ENCODE measurements at places on chromosomes 16 and 17.

DNA sequence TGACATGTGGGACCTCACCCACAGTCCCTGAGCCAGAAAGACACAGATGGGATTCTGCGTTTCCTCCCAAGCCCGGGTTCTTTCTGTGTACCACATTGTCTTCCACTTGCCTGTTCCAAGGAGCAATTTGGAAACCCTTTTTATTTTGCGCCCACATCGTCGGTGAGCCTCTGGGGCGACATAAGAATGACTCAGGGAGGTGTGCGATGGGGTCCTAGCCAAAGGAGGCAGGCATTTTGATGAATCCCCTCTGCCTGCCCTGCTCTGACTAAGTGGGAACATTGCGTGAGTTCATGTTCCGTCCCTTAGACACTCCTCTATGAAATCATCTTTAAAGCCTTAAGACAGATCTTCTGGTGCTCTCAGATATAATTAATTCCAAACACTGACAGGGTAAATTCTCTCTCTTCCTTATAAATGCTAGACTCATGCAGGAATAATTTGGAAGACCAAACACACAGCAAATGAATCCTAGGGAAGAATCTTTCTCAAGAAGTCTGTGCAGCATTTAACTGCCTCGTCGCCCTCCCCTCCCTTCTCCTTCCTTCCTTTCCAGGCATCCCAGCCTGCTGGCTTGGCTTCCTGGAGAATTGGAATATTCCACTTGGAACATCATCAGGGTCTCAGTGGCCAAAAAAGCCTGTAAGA, 52.7 kb upstream of the FOXF1 start:
- DNase-seq = no peak

- peak; percentile 59 for DNase-seq
Measured at GRCh38 chr17:50918933-50919296, 52.8 kb upstream of the TOB1 start.

- DNase-seq = no peak
Measured at GRCh38 chr16:4376893-4377572, 5.4 kb downstream of the VASN start.

GRCh38 chr16:82522026-82522425, 104.7 kb upstream of the CDH13 start:
- DNase-seq = no peak

- DNase-seq = no peak
Measured at GRCh38 chr16:2827374-2827791, 2.7 kb upstream of the ZG16B start.

DNA sequence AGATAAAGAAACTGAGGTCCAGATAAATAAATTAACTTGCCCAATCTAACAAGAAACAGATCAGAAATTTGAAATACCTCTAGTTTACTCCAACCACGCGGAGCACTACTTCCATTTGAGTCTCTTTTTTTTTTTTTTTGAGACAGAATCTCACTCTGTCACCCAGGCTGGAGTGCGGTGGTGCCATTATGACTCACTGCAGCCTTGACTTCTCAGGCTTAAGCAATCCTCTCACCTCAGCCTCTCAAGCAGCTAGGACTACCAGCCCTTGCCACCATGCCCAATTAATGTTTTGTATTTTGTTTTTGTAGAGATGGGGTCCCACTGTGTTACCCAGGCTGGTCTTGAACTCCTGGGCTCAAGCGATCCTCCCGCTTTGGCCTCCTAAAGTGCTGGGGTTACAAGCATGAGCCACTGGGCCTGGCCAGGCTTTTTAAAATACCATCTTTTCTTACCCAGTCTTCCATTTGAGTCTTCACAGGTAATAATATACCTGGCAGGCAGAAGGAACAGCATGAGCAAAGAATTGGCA, 3.3 kb upstream of the NACA2 start:
- DNase-seq = no peak

DNA sequence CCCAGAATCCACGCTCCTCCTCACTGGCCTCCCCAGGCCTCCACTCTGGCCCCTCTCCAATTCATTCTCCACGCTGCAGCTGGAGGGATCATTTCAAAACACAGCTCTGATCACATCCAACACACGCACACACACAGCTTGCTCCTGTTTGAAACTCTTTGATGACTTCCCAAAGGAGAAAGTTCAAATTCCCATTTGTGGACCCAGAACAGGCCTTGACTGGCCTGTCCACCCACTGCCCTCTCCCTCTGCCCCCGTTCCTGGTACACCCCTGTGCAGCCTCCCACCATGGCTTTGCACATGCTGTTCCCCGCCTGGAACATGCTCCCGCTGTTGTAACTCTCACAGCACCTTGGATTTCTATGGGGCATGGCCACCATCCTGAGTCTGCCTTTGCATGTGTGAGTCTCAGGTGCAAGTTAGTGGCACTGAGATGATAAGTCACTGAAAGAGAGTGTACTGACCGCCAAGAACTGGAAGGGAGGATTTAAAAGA, 100.0 kb downstream of the GSG1L start:
- DNase-seq = no peak

DNA sequence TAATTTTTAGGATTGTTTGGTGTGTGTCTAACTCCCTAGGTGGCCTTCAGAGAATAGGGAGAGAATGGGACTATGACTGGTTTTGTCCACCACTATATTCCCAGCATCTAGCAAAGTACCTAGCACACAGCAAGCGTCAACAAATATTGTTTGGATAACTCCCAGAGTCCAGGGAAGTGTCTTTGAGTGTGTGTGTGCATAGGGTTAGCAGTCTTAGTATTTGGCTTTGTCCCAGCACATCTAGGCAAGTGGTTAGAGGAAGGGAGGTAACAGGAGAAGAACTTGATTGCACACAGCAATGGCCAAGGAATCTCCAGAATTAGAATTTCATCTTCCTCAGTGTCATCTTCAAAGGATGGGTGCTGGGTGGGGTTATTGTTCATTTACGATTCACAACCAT, 385.4 kb upstream of the CDH5 start:
- DNase-seq = no peak

- DNase-seq = no peak
Measured at GRCh38 chr17:4777969-4778760, 6.5 kb downstream of the TM4SF5 start.

DNA sequence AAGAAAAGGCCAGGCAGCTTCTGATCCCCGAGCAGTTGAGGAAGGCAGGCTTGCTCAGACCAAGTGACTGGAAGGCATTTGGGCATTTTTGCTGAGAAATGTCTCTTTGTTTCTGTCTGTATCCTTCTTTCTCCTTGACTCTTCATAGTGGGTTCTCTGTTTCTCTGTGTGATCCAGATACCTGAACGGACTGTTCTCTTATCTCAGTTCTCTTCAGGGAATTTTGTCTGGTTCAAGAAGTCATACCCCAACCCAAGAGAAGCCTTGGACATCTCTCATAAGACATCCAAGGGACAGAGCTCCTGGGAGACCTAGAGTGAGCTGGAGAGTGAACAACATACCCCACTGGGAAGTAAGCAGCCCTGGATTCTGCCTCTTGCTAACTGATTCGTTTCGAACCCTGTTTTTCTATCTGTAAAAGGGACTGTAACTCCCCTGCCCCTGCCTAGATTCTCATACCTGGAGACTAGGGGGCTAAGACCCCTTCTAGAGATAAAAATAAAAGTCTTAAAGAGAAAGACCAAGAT, 541 bp downstream of the CCL3 start:
- no peak for DNase-seq

GRCh38 chr16:55250701-55251100, 73.3 kb upstream of the IRX6 start:
- no peak for DNase-seq

DNA sequence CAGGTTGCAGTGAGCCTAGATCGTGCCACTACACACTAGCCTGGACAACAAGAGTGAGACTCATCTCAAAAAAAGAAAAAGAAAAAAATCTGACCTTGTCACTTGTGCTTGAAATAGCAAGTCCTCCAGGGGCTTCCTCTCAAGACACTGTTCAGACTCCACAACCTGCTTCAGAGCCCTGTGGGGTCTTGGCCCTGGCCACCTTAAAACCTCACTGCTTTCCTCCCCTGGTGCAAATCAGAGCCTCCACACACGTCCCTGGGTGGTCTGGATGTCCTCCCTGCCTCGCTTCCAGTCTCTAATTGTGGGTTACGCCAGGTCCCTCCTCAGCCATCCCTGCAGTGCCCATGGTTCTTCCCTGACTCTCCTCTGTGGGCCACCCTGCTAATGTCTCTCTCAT, 4.7 kb downstream of the ACD start:
- no peak for DNase-seq
